NCI-H1105 (cell line): ENCODE measurements at places on chromosomes 16 and 17.
A peak's percentile ranks its signal among the peaks of the same experiment; 100 is the strongest.

GRCh38 chr17:27879987-27880608, 13.1 kb downstream of the LYRM9 start:
- DNase-seq = peak; percentile 52

GRCh38 chr16:11613381-11614303, 26.9 kb upstream of the LITAF start:
- DNase-seq = no peak

GRCh38 chr17:12859520-12859919, 70.2 kb downstream of the ARHGAP44 start:
- DNase-seq = no peak

DNA sequence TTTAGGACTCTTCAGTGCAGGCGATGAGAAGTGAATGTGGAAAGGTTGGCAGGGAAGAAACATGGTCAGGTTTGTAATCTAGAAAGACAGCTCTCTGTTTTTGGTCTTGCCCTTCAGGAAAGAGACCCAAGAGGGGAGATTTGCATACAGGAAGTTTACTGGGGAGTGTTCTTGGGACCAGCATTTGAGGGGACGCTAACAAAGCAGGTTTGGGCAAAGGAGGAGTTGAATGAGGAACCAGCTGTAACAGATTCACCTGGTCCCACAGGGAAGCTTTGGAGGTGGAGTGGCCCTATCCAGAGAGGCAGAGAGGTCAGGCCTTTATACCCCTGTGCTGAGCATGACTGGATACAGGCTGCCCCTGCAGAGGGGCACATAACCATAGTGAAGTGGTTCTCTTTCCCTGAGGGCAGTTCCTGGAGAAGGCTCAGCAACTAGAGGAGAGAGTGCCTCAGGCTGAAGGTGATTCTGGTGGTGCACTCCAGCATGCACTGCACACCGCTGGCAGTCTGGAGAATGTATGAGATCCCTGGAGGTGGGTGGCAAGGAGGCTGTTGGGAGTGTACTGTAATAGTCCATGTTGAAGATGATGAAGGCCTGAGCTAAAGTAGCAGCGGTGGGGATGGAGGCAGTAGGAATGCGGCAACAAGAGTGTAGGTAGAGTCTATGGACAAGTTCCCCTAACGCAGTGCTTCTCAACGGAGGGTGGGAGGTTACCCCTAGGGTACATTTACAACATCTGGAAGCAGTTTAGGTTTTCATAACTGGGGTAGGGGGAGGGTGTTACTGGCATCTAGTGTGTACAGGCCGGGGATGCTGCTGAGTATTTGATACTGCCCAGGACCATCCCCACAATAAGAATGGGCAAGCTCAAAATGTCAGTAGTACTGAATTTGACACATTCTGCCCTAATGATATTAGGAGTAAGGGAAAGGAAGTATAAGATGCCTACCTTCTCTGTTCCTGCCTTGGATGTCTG, 37.2 kb downstream of the MAP2K6 start:
- no peak for DNase-seq
